Activated CD8-positive, alpha-beta memory T cell treated with anti-CD3 and anti-CD28 coated beads, Interleukin-2, amount 50 U/mL, for 4 hours (primary cell): ENCODE measurements at places on chromosomes 1 and 21.

GRCh38 chr1:56816909-56817308, 2.3 kb downstream of the FYB2 start:
- no peak for DNase-seq

- DNase-seq: no peak
Observed at GRCh38 chr1:89907727-89908212, 86.9 kb downstream of the LRRC8D start.

- DNase-seq: no peak
Observed at GRCh38 chr1:90201467-90202358, 206.8 kb downstream of the ZNF326 start.

DNA sequence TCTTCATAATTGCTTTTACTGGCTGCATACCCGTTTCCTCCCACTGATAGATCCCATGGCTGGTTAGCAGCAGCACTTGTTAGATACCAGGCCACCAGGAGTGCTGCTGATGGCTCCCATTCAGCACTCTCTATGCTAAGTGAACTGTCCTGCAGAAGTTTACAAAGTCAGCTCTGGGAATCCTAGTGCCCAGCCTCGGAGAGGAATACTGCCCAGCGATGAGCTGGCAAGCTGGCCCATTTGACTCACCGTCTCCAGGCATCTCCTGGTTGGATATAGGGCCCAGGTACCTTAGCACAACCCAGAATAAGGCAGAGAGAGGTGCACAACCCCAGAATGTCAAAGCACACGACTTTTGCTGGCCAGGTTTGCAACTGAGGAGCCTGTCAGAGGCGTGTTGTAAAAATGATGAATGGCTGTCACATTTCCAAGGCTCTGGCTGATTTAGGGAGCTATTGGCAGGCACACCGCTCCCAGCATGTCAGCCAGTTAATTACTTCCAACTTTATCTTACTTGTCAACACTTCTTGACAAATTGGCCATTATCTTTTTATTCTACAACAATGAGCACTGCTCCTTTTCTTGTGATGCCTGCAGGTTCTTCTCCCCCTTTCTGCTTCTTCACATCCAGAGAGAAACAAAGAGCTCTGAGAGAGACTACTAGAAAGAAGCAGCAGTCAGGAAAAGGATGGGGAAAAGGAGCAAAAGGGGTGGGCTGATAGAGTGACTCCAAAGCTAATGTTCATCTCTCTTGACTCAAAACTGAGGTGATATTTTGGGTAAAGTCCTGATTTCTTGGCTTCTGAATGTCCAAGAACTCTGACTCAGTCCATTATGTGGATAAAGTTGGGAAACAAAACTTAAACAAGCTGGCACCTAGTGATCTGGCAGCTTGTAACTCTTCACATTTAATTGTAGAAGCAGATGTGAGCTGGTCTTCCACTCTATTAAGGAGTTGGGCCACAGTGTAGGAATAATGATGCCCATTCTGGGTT, 10.8 kb upstream of the ANGPTL7 start:
- no peak for DNase-seq

DNA sequence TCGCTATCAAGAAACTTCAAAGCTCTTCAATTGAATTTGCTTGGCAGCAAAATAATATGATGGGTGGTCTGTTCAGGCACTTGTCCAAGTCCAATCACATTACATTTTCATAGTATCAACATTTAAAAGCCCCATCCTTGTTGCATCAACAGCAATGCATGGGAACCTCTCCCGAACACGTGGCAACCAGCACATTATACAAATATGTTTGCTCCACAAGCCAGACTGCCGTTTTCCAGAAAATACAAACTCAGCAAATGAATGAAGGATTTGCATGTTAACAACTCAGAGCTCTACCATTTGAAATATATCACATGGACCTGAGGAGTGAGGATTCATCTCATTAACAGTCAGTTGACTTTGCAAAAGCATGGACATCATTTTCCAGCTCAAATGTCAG, 20.0 kb upstream of the LYPLAL1 start:
- no peak for DNase-seq

- no peak for DNase-seq
Observed at GRCh38 chr21:21101911-21102310, 103.7 kb downstream of the NCAM2 start.

GRCh38 chr1:209326076-209326475, 257.4 kb upstream of the CAMK1G start:
- DNase-seq: no peak

DNA sequence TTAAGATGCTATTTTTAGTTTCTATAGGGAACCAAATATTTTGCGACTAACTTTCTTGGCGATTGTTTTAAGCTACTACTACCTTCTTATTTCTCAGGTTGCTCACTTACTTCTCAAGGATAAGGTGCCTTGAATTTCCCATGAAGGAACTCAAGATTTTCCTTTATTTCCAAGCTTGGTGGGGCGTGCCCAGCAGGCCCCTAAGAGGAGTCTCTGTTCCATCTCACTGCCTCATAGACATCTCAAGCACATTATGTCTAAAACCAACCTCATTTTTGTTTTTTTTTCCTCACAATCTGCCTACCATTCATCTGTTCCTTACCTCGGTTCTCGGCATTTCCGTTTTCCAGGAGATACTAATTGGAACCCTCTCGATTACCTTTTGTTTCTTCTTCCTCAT, 421.9 kb downstream of the DISC1 start:
- no peak for DNase-seq

DNA sequence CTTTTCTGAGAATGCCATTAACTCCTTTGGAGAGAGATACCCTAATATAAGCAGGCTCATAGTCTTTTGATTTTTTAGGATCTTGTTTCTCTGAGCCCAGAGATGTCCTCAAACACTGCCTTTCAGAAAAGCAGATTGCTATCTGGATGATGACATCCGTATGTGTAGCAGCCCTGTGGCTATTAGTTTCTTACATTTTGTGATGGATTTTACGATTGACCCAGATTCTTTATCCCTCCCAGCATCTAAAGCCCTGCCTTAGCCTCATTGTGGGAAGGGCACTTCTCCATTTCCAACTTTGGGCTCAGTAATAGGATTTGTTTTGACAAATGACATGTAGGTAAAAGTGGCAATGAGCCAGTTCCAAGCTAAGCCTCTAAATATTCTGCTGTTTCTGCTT, 300.3 kb downstream of the TTLL7 start:
- DNase-seq: no peak

DNA sequence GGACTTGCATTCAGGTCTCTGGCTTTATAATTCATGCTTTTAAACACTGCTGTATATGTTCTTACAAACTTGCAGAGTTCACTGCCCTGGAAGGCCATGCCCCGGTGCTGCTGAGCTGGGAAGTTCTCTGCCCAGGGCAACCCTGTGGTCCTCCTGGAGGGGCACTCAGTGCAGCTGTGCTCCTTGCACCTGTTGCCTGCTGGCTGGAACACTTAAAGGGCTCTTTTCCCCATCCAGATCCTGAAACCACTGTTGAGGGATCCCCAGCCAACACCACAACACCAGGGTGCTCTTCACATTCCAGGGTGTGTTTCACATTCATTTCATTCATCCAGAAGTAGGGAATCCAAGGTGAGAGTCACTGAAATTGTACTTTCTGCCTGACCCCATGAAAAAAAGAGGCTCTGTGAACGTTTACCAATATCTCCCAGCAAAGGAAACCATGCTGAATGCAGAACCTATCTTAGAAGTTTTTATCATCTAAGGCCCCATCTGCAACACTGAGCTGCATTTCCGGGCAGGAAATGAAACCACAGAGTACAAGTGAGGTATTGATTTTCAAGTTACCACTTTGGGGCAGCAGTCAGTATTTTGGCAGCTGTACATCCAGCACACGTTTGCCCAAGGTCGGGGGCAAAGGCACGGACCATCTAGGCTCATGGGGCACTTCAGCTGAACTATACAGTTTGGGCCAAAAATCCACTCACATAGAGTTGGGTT, 16.4 kb upstream of the KIAA0040 start:
- DNase-seq: peak; percentile 20

DNA sequence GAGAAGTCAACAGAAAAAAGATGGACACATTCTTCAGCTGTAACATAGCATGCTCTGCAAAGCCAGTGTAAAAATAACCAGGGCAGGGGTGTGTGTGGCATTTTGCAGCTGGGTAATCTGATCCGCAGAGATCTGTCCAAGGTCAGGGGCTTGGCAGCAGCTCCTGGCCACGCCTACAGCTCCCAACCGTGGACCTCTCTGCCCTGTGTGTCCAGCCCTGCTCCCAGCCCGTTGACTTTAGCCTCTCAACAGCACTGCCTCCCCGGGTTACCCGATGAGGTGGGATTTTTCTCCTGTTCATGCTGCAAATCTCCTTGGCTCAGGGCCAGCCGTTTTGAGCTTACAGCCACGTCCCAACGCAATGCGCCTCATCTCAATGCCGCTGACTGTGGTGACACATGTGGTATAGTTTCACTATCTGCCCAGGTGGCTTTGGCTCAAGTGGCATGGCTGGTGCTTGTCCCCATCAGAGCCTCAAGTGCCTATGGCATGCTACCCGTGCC, 68.1 kb downstream of the VWA5B1 start:
- DNase-seq: no peak
